Trophoblast cell (in vitro differentiated cells and primary cell): ENCODE measurements at places on chromosomes 2 and 18.

DNA sequence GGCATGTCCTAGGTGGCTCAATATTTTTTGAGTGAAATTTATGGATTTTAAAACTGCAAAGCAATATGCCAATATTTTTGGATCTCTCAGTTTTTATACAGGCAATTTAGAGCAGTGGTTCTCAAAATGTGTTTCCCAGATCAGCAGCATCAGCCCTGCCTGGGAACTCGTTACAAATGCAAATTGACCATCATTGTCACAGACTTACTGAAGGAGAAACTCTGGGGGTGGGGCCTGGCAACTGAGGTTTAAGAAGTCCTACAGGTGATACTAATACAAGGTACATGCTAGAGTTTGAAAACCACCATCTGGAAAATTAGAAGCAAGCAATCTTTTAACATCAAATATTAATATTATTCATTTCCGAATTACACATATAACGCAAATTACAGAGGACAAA lies 215.6 kb upstream of the PID1 start:
- no peak for DNase-seq

DNA sequence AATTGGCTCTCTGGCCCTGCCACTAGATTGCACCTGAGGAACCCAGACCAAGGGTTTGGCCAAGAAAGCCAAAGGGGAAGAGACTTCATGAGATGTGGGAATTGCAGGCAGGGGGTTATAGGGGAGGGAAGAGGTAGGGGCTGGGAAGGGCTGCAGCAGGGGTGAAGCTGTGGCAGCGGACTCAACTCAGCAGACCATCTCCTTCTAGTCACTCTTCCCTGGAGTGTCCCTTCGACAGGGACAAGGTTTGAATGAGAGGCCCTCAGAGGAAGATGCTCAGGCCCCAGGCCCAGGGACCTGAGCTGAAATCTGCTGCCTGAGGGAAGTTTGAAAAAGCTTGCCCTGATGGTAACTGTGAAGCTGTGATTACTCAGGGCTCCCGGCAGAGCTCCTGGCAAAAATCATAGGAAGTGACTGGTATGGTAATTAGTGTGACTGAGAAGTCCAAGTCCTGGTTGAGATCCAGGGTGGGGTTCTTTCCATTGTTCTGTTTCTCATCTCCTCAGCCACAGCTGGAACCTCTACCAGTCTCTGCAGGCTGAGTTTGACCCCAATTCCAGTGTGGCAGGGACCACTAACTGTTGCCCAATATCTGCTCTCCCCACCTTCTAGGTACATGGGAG lies 300.9 kb downstream of the CYP26B1 start:
- DNase-seq, result no peak

- DNase-seq, result no peak
Measured at GRCh38 chr18:41456831-41457230, 498.2 kb upstream of the PIK3C3 start.

DNA sequence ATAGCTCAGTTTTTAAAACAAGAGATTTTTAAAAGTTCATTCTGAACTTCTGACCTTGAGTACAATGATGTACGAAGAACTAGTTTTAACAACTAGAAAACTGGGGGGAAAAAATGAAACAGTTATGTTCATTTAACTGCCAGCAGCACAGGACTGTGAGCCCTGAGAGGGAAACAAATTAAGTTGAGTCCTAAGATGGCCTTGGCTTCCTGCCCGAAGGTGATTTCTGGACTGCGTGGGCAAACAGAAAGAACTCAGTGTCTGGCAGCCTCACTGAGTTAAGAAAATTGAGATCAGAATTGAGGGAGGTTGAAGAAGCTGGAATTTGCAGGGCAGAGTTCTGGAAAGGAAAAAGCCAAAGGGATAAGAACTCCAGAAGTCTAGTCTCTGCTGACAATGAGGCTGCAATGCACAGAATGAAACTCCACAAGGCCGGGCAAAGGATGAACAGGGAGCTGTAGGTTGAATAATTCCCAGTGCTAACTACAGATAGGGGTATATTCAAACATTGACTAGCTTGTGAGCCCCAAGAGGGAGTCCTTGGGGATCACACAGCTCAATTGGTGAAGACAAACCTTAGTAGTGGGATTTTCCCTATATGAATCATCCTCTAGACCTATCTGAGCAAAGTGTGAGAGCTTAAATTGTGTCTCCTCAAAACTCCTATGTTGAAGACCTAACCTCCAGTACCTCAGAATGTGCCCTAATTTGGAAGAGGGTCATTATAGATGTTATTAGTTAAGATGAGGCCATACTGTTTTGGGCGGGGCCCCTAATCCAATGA lies 13.1 kb upstream of the CRACDL start:
- no peak for DNase-seq

DNA sequence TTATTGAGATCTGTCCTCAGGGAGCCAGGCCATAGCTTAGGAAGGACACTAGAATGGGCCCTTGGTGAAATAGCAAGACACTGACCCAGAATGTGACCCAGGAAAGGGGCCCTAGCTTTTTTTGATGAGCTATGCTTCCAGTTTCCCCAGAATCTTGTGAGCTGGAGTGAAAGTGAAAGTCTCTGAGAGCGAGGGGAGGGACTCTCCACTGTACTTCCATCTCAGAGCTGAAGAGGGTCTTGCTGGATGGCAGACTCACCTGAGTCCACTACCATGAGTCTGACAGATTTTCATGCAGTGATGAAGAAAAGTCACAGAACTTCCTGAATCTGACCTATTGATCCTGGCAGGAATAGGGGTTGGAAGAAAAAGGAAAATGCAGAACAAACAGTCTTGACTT lies 3.1 kb downstream of the ARHGAP25 start:
- no peak for DNase-seq

DNA sequence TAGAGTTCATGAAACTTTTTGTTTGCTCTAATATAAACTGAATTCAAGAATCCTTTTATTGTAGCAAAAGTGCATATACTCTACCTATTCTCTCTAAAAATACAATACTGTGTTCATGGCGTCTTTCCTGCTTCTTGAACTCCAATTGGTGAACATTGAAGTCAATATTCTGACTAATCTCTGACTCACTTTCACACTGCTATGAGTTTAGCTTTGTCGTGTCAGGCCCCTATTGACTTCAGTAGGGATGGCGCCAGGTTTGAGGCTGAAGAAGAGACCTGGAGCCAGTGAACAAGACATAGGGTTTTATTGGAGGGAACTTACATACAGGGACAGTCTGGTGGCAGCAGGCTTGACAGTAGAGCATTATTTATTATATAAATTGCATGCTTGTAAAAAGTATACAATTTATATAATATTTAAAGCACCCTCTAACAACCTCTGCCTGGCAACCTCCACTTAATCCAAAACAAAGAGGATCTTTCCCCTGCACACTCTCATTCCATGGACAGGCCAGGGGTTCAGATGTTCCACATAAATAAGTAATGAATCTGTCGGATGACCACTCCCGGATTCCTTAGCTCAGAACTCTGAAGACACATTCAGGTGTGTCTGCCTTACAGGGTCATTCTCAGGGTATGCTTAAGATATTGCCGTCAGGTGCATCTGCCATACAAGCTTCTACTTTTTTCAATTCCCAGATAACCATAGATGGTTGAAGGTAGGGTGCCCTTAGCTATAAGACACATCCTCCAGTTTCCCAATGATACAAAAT lies 141.0 kb downstream of the CERS6 start:
- DNase-seq, result no peak

GRCh38 chr2:73071360-73072128 lies at the start of gene SFXN5:
Gene SFXN5, minus strand, starts transcription at chr2:73071712. Its CDS starts 7 bp downstream, at chr2:73071705.
- peak; percentile 91 for DNase-seq

DNA sequence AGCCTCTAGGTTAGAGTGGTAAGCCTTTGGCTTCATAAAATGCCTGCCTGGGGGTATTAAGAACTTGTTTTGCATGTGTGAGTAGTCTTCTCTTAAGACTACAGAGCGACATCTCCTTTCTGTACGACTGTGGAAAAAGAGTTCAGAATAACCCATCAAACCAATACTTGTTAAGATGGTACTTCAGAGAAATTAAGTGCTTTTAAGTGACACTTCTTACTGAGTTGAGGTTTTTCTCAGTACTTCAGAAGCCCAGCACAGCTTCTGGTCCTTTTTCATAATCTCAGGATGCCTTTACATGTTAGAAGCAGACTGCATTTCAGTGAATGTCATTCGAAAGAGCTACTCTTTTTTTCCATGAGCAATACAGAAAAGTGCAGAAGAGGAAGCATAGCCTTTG lies 10.8 kb downstream of the XRCC5 start:
- no peak for DNase-seq

DNA sequence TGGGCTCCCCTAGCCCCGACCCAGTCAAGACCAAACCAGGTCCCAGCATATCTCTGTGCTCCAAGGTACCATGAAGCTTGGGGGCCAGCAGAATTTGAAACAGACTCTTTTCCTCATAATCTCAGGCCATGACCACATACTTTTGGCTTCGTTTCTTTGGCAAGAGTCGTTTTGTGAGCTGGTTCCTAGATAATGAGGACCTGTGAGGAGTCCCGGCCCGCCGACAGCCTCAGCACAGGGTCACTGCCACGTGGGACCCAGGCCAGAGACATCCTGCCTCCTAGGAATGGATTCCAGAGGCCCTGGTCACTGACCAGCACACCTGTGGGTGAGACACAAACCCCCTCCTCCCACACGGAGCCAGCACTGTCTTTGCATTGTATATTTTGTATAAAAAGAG lies 73.5 kb downstream of the VAPA start:
- DNase-seq, result peak; percentile 48

DNA sequence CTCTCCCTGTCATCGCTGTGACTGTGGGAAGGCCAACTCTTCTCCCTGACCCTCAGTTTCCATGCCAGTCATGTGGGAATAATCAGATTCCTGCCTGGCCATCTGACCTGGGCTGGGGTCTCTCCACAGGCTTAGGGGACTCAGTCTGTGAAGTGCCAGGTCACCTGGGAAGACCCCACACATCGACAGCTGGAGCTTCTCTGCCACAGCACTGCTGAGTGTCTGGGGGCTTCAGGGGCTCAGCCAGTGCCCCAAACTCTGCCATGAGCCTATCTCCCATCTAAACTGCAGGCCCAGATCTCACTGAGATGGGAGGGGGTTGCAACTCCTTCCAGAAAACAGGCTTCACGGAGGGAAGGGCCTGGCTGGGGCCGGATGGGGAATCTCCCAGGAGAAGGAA lies 42.0 kb upstream of the OTOS start:
- DNase-seq, result no peak

DNA sequence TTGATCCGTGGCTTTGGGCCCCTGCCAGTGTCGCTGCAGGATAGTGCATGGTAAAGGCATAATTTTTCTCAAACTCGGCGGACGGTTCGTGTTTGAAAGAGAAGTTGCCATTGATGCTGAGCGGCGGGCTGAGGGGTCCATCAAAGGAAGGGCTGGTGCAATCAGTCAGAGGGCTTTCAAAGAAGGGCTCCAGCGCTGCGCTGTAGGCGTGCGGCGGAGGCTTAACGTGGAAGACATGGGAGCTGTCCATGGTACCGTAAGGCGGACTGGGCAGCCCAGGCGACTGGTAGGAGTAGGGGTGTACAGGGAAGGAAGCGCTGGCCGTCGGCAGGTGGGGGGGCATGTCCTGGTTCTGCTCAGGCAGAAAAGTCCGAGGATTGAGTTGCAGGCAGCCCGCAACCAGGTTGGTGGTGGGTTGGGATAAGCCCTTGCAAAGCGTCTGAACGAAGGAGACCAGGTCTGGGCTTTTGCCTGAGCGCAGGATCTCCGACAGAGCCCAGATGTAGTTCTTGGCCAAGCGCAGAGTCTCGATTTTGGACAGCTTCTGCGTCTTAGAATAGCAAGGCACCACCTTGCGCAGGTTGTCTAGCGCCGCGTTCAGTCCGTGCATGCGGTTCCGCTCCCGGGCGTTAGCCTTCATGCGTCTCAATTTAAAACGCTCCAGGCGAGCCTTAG lies 2.3 kb downstream of the NEUROD1 start:
- DNase-seq, result peak; percentile 80

- no peak for DNase-seq
Measured at GRCh38 chr18:61748004-61748403, 144.8 kb downstream of the RNF152 start.

- DNase-seq, result no peak
Measured at GRCh38 chr2:192655916-192656315, 461.2 kb upstream of the TMEFF2 start.

DNA sequence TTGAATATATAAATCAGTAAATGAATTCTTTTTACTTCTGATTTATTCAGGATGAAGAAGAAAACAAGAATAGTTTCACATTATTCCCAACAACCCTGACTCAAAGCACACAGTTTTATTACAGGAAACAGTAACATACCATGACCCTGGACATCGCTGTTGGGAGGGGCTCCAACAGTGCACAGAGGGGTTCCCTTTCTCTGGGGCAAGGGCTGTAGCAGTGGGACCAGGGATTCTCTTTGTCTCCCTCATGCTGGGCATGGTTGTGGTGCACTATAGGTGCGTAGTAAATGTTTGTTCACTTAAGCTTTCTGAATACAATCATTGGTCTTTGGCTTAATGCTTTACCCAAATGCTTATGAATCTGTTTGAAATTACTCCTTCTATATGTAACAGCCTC lies 189.4 kb downstream of the BCL2 start:
- DNase-seq, result no peak

DNA sequence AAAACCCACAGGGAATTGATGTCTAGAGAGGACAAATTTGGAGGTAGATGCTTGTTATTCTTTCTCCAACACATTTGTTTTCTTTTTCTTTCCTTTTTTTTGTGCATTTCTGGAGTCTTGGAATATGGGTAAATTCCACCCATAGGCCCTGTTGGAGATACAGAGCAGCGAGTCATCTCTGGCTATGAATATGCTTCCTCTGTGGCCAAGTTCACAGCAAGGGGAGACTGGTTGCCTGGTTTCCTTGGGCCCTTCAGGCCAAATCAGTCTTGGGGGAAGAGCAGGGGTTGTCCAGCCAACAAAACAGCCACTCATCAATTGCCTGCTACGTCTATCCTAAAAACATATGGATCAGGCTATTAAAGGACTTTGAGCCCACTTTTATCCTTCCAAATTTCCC lies 27.5 kb downstream of the SP100 start:
- DNase-seq, result no peak

DNA sequence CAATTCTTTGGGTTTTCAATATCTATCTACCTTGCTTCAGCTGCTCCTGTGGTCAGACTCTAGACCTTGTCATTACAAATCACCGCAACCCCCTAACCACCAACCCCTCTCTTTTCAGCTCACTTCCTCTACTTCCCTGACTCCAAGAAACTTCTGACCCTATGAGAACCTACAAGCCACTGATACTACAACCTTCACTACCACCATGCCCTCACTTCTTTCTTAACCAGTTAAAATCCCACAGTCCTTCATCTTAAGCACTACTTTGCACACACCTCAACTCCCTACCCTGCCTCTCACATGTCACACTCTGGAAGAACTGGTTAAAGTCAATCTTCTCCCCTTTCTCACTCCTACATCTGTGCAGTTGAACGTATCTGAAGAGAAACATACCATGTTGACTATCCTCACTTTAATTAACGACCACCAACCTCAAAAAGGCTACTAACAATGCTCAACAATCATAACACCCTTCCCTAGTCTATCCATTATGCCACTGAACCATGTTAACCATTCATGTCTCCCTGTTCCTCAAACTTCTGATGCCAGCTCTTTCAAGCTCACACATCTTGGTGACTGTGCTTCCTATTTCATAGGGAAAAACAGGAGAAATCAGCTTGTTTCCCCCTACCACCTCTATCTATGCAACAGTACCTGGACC lies 12.6 kb downstream of the EIF2AK3 start:
- no peak for DNase-seq

- DNase-seq, result no peak
Measured at GRCh38 chr2:20391951-20392699, 41.5 kb upstream of the PUM2 start.
